COLO829 (cell line): ENCODE measurements at places on chromosomes 13 and 19.

DNA sequence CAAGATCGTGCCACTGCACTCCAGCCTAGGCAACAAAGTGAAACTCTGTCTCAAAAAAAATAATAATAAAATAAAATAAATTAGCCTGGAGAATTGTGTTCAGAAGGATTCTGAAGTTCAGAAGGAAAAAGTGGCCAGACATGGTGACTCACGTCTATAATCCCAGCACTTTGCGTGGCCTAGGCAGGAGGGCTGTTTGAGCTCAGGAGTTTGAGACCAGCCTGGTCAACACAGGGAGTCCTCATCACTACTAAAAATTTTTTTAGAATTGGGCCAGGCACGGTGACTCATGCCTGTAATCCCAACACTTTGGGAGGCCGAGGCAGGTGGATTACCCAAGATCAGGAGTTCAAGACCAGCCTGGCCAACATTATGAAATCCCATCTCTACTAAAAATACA, 6.0 kb downstream of the RDH8 start:
- no peak for DNase-seq

DNA sequence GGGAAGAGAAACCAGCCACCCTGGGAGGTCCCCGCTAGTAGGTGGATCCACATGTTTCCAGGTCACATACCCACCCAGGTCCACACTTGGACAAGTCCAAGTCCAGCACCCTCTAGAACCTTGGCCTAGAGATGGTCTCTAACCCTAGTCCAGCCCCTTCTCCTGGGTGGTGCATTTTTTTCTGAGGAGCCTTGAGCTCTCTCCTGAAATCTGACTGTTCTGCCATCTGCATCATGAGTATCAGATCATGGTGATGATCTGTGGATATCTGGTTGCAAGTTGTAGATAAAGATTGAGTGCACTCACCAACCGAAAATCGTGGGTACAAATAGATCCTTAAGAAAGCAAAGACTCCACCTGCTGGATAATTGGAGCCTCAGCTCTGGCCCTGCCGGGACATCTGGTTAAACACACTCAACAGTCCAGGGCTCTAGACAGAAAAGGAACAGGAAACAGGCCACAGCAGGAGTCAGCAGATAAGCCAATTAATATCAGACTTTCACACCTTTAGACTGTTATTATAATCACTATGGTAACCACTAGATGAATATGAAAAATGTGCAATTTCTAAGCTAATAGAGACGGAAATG, 41.1 kb downstream of the GPR12 start:
- DNase-seq, result no peak

DNA sequence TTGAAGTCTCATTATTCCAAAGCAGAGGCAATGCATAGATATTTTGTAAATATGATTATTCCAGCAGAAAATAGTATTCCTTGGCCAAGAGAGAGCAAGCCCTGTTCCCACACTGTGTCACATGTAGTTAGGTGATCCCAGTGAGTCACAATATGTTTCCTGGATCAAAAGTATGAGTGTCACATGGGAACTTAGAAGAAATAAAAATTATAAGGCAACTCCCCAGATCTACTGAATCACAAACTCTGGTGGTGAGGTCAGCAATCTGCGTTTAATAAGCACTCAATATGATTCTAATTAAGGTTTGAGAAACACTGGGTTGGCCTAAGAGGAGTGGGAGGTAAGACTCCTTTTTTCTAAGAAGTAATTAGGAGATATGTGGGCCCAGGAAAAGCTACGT, 1504.5 kb upstream of the PCDH20 start:
- DNase-seq, result no peak

- DNase-seq, result no peak
Observed at GRCh38 chr13:37716420-37717195, 118.0 kb upstream of the POSTN start.

- no peak for DNase-seq
Observed at GRCh38 chr13:56102641-56103040, 1038.1 kb upstream of the PRR20A start.

- DNase-seq, result no peak
Observed at GRCh38 chr13:93736081-93736480, 509.5 kb downstream of the GPC6 start.

DNA sequence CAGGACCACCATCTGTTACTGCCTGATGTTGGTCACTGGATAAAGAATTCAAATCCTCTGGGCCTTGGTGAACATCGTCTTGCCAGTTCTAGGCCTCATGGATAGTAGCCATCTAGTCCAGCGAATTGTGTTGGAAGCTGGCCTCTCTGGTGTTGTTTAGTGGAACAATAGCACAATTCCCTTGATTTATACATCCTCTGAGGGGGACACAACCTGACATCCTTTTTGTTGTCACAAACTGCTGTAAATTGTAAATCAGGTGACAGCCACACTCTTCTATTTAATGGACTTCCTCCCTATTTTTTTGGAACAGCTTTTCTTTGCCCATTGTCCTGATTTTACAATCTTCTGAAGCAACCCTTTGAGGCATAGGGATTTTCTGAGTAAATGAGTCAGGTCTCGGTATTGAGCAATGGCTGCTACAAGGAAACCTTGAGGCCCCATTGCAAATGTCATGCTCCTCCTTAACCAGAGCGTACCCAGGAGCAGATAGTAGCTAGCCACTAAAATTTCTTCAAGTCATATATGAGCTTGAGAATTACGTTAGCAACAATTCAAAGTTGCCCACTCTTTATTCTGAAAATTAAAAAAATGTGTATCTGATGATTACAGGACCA, 263.3 kb downstream of the COG6 start:
- DNase-seq, result no peak

- DNase-seq, result no peak
Observed at GRCh38 chr13:61030445-61030844, 385.2 kb downstream of the PCDH20 start.

DNA sequence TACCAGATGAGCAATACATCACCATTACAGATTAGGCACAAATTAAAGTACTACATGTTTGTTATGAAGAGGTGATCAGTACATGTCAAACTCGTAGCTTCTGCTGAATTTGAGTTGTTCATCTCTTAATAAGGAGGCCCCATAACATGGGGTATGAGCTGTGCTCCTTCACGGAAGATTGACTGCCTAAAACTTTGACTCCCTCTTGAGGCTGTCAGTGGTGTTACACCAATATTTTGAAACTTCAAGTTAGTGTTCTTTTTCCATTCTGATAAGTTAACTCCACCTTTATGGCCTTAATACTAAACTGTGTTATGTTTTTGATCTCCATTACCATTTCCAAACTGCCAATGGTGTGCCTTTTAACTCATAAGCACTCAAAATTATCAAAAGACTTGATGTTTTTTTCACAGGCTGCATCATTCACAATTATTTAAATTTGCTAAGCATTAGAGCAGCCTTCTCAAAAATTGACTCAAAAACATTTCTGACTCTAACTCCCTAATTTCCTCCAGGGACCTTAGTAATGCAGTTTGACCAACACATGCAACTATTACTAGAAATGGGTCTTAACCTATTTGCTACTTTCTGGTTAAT, 1591.5 kb downstream of the PCDH9 start:
- peak; percentile 42 for DNase-seq

DNA sequence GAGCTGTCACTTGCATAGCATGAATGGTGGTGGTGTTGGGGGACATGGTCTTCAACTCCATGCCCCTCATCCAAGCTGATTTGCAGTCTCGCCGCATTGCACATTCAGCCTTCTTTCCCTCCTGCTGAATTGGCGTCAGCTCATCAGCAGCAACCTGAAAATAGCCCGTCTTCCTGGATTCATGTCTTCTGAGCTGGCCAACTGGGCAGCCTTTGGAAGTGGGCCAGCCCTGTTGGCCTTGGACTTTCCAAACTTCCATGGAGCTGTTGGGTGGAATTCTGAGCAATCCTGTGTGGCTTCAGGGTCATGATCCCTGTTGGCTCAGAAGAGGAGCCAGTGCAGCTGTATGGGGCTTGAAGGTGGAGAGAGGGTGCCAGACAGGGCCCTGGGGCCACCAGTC, 68.8 kb downstream of the ZNF536 start:
- DNase-seq, result no peak

DNA sequence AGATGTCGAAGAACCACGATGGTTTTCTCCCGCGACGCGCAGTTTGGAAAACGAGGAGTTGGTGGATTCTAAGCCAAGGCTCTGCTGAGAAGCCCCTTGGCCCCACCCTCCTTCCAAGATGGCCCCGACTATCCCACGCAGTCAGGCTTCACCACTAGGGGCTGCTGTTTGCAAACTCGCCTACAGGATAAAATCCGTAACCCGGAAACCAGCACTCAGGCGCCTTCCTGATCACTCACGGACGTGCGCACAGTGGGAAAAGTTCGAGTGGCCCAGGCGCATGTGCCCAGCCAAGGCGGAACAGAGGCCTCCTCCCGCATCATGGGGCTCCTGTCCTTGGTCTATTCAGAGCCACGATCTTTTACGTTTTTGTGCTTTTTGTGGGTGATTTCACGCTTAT, 19.2 kb upstream of the UQCR11 start:
- DNase-seq, result peak; percentile 53

- DNase-seq, result peak; percentile 8
Observed at GRCh38 chr13:59178344-59178743, 985.4 kb downstream of the DIAPH3 start.

DNA sequence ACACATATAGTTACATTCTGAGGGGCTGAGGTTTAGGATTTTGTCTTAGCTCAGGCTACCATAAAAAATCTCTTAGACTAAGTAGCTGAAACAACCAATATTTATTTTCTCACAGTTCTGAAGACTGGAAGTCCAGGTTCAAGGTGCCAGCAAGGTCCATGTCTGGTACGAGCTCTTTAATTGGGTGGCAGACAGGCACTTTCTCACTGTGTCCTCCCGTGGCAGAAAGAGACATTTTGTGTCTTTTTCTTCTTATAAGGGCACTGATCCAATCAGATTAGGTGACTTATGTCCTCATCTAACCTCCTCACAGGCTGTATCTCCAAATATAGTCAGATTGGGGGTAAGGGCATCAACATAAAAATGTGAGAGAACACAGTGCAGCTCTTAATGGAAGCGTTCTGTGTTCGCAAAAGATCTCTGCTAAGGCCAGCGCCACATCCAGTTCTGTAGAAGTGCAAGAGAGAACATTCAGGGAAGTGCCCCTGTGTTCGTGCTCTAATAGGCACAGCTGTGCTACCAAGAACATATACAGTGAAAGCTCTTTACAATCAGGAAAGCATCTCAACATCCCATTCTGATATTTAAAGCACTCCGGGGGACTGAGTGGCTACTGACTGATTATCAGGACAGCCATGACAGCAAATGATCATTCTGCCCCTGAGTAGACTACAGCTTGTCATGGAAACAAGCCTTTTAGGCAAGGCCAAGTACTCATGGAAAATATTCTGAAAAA, 819.2 kb downstream of the LIG4 start:
- DNase-seq, result no peak

- peak; percentile 44 for DNase-seq
Observed at GRCh38 chr13:112333756-112334543, 42.2 kb upstream of the SPACA7 start.

GRCh38 chr19:13689085-13689484, 75.2 kb upstream of the MRI1 start:
- peak; percentile 28 for DNase-seq

GRCh38 chr19:55697698-55698097, 22.7 kb downstream of the EPN1 start:
- no peak for DNase-seq

DNA sequence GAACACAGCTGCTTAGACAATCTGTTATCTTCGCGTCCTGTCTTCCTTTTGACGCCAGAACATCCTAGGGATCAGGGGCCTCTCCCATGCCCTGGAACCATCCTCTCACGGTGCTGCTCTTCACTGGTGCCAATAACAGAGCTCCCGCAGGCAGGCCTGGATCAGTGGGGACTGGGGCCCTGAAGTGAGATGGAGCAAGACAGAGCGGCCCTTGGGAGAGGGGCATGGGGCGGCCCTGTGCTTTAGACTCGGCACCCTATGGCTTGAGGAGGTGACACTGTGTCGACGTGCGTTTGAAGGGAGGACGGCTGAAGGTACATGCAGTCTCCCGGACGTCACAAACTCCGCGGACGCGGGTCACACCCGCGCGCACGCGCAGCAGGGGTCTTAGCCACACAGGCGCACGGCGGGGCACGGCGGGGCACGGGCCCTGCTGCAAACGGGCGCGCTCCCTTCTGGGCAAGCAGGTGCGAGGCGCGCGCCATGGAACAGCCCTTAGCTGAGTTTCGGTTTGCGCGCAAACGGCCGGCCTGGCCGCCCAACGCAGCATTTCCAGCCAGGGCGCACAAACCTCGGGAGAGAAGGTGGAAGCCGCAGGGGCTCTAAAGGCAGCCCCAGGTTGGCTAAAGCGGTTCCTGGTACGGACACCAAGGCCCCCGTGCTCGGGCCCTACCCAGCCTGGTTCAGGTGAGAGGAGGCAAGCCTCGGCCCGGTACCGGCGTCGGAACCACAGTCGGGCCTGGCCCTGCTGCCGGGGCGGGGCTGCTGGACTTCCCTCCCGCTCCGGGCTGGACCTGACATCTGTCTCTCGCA, 16.5 kb upstream of the RNF17 start:
- DNase-seq, result no peak

DNA sequence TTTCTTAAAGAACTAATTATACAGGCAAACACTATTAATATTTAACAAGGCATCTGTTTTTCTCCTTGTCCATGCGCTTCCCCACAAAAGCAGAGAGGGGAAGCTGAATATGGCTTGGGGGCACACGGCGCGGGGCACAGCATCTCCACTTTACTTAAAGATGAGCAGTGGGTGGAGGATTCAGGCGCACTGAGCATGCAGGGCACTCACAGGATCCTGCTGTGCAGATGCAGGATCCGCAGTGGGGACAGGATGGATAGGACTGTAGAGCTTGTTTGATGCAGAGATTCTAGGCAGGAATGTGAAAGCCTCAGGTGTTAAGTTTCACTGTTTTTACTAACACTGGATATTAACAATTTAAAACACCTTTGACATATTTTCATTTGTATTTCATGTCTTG, 43.3 kb downstream of the ATP11A start:
- DNase-seq, result no peak

DNA sequence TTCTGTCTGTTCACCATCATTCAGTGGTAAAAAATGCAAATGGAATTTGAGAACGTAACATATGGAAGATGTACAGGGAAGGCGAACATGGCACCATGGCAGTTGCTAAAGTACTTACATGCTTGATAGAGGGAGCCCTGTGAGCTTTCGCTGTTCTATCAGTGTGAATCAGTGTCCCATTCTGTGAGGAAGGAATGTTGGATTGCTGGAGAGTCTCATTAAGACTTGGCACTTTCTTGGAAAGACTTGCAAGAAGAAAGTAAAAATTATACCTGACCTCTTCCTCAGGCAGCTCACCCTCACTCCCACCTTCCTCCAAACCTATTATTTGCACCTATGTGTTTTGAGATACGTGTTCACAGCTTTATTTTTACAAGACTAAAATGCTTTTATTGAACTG, 43.5 kb downstream of the FREM2 start:
- DNase-seq, result no peak

GRCh38 chr13:79407349-79407979, 1.4 kb upstream of the RBM26 start:
- DNase-seq, result no peak

DNA sequence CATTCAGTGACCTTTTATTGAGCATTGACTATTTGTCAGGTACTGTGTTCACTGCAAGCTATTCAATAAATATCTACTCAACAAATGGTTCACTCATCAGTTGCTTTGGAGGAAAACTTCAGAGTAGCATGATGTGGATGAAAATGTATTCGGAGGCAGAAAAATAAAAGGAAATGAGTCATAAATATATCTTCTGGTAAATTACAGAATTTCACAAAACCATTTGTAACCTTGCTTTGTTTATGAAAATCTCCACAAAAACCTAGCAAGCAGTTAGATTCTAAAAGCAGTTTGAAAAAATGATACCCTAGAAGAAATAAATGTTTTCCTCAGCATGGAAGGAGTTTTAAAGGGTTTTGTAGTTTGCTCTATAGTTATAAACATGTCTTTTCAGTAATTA, 399.6 kb downstream of the LMO7 start:
- no peak for DNase-seq

- DNase-seq, result no peak
Observed at GRCh38 chr13:99655351-99656091, 154.2 kb downstream of the TM9SF2 start.
